Stimulated activated CD8-positive, alpha-beta memory T cell treated with anti-CD3 and anti-CD28 coated beads, Interleukin-7, amount 100 ng/mL, for 4 hours (primary cell): ENCODE measurements at places on chromosomes 11 and 22.

DNA sequence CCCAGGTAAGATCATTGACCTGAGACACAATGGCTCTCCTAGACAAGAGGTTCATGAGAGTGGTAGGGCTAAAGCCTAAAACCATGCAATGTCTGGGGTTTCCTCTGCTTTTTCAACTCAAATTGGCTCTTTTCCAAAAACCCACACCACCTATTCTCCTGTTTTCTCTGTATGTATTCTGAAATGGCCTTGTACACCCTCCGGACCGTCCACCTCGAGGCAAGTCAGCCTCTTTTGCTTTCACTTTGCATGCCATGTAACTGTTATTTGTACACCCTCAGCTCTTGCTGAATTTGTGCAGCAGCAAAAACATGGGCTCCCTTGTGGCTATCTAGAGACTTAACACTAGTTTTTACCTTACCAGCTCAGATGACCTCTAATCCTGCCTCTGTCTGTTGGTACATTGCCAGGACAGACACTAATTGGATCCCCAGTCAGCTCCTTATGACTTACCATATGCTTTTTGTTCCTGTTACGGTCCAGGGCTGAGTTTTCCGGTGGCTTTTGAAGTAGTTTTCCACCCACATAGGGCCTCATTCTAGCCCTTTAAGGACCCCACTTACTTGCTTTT is 288.0 kb downstream of the SBF2 start:
- no peak for DNase-seq

DNA sequence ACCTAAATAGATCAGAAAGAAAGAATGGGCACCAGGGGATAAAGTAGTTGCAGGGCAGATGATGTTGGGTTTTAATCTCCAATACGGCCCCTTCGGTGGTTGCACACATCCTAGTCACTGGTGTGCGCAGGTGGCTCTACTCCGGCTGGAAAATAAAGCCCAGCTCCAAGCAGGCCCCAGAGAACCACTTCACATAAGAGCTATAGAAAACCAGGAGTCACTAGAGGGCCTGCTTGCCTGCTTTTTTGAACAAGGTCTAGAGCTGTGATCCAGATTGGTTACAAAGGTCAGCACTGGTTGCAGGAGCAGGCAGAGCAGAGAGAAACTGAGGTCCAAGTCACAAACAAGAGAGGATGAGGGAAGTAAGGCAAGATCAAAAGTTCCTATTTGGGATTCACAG is 41.5 kb upstream of the MS4A8 start:
- DNase-seq, result no peak

- DNase-seq, result no peak
These were observed at the start of gene OR51E1 for GRCh38 chr11:4643682-4644081. OR51E1 (plus strand) TSS chr11:4643982; CDS start chr11:4652527, 8,545 bp downstream.

DNA sequence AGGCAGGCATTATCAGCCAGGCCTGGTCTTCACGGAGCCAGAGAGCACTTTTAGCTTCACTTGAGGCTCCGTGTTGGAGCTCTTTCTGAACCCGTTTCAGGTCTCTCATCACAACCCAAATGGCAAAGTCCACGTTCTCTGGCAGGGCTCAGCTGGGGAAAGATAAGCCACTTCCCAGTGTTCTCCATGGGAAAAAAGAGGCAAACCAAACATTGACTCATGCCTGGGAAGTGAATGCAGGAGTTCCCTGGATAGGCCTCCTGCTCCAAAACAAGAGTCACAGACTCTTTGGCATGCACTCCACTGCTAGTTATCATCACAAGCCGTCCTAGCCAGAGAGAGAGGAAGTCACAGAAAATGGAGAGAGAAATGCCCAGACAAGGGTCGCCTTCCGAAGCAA is 11.6 kb downstream of the OPCML start:
- no peak for DNase-seq

DNA sequence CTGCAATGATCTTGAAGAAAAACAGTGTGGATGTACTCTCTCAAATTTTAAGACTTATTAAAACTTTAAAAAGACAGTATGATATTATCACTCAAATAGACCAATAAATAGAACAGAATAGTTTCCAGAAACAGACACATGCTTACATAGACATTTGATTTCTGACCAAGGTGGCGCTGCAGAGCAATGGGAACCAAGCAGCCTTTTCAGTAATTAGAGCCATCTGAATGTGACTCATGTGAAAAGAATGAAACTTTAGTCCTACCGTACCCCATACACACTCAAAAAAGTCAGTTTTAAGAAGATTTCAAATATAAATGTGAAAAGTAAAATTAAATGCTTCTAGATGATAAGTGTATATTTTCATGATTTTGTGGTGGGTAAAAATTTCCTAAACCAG is 74.2 kb upstream of the MS4A8 start:
- DNase-seq, result no peak

- DNase-seq, result no peak
These were observed 1.6 kb upstream of the SWAP70 start for GRCh38 chr11:9662273-9662672.

DNA sequence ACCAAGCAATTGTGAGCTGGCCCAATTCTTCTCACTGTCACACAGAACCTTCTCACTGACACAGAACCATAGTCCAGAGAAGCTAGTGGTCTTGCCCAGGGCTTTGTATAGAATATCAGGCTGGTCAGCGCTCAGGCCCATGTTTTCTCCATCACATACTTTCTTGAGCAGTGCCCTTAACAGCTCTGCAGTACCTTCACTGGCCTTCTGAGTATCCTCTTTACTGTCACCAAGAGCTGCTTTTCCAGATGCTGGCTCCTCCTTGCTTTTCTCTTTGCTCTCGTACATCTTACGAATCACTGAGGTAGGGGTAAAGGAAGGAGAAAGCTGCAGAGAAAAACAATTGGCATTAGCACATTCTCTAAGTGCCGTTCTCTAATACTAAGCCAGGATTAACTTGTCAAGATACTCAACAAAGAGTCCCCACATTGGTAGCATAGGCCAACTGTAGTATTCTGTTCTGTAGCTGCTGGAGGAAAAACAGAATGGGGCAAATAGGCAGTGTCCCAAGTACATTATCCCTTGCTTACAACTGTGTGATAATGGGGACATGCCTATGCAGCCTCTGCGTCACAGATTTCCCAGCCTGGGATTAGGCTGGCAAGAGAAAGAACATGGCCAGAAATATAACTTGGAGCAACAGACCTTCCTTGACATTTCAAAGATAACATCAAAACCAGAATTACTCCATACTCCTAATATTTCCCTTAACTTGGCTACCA is 43.5 kb downstream of the DRG1 start:
- no peak for DNase-seq

DNA sequence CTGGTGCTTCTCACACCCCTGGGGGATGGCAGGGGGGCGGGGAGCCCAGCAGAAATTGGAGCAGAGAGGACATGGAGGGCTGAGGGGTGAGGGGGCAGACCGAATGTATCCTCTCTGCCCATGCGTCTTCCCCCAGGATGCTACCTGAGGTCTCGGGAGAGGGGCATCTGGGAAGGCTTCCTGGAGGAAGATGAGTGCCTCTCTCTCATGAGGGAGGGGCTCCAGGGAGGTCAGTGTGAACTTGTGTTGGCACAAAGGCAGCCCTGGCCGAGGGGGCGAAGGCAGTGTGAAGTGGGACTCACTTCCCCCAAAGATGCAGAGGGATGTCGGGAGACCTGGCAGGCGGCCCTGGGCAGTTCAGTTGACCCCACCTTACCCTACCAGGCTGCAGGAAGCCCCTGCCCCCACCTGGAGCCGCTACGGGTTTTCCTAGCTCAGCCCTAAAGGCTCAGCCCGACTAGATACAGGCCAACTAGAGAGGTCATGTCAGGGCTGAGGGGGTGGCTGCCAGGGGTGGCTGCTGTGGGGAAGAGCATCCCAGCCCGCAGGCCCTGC is 10.4 kb downstream of the ASCL2 start:
- no peak for DNase-seq

- DNase-seq, result no peak
These were observed 42.2 kb downstream of the PPFIA1 start for GRCh38 chr11:70312401-70313357.

- DNase-seq, result peak; percentile 23
These were observed 43.8 kb downstream of the TRIOBP start for GRCh38 chr22:37740455-37741311.

GRCh38 chr11:85948884-85949283 is 93.7 kb downstream of the CCDC83 start:
- no peak for DNase-seq

DNA sequence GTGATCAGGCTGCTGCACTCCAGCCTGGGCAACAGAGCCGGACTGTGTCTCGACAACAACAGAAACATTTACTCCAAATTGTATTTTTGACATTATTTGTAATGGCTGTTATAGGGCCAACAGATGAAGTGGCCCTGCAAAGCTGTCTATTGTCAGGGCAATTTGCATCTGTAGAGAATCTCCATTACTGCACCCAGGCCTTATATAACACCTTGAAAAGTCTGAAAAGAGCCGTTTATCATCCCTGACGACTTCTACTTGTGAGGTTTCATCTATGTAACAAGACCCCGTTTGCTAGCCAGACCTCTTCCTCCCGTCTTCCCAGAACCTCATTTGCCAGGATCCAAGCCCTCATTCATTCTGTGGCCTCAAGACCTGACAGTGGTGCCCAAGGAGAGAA is 9.1 kb upstream of the CTTN start:
- DNase-seq, result no peak

DNA sequence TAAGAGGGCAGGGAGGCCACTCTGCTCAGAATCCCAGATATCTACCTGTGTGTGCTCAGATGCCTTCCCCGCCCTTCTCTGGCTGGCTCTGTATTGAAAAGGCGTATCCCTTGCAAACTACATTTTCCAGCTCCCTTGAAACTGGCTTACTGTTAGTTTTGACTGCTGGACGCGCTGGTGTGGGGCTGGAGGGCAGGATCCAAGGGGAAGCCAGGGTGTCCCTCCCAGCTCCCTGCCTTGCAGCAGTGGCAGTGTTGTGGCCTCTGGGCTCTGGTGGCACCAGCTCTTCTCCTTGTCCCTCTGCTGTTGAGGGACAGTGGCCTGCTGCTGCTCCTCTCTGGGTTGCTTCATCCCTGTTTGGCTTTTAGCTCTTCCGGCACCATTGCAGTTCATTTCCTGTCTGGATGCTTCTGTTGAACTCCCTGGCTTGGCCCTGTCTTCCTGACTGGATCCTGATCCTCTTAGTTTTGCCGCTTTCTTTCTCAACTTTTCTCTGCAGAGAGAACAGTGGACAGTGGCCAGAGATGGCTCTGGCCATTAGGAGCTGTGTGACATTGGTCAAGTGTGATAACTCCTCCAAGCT is 107.1 kb upstream of the PARVA start:
- DNase-seq, result no peak

DNA sequence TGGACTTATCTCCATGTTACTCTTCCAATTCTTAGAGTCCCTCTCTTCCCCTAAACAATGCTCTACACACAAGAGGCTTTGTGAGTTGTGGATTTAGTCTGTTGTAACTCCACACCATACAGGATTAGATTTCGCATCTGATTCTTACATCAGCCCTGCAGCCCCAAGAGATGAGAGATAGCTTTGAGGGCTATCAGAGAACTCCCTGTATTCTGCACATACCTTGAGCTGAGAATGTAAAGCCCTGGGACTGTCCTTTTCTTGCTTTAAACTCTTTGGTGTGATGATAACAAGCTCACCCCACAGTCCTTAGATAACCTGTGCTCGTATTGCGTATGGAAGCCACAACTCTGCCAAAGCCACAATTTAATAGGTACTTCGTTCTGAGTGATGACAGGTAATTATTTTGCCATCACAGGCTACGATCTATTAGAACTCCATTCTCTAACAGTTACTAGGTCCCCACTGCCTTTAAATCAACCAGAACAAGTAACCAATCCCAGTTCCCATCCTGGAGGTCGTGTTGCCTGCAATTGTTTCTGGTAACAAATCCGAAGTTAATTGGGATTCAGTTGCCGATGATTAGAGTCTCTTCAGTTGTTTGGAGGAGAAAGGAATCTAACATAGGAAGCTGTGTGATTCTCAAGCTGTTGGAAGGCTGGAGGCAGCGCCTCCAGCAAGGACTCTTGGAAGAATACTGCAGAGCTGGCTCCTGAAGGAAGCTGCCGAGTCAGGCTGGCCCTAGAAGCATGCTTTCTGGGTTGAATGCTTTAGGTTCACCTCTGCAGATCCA is 1.3 kb upstream of the PARVG start:
- no peak for DNase-seq
